ENCODE measurements at places on chromosomes 4 and X.

- H3K4me3 ChIP-seq: no peak overlapping the region
- H3K36me3 ChIP-seq: no peaks in the 10 kb centered on the region
- H3K27me3 ChIP-seq: no peaks in the 10 kb centered on the region
- DNase-seq: peak; percentile 55
- H3K4me1 ChIP-seq: no peaks in the 10 kb centered on the region
Measured at GRCh38 chrX:136608295-136608933, 39.5 kb upstream of the CD40LG start.

DNA sequence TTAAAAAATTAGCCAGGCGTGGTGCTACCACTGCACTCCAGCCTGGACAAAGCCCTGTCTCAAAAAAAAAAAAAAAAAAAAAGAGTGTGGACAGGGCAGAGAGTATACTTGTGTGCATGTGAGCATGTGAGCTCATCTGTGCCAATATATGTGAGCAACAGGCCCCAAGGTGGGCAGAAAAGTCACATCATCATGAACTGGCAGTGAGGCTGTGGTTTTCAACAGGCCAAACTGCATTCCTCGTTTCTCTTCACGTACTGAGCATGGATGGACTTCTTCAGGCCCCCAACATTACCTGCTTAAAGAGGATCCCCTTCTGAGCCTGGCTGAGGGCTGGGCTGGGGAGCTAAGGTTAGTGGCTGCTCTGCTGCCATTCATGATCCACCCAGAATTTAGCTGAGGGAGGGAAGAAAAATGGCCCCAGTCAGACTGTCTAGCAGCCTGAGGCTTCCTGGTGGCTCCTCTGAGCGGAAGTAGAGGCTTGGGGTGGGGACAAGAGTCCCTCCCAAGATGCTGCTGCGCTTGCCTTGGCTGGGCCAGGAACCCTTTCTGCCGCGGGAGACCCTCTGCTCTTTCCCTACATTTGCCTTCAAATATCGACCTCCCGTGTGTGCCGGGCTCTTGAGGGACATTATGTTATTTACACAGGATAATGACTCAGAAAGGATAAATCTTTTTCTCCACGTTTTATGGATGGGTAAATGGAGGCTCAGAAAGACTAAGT lies 55.0 kb downstream of the DIPK2B start:
- no peak for DNase-seq
- H3K4me3 ChIP-seq: no peak overlapping the region
- H3K27me3 ChIP-seq: no peaks in the 10 kb centered on the region
- no peaks in the 10 kb centered on the region for H3K36me3 ChIP-seq

DNA sequence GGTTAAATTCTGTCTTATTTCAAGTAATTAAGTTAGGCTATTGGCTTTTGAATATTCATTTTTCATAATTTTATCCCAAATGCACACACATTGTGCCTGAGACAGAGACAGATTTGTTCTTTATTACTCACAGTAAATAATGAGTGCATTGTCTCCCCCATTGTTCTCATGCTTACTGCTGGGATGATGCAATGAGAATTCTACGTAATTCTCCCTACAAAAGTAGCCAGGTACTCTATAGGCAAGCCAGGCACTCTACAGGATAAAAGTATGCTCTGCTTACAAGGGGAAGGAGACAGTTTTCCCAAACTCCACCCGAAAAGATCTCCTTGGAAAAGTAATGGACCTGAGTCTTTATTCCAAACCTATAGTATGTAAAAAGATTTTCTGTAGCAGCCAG lies 1890.7 kb upstream of the PCDH10 start:
- H3K27ac ChIP-seq: no peak overlapping the region
- no peak for DNase-seq
- no peaks in the 10 kb centered on the region for H3K4me1 ChIP-seq

GRCh38 chr4:155966731-155967395 lies 13.2 kb upstream of the CTSO start:
- H3K4me3 ChIP-seq: no peak overlapping the region
- H3K27me3 ChIP-seq: no peaks in the 10 kb centered on the region
- H3K27ac ChIP-seq: no peak overlapping the region
- H3K4me1 ChIP-seq: no peaks in the 10 kb centered on the region
- DNase-seq: no peak

GRCh38 chrX:56812515-56813105 lies 83.6 kb downstream of the NBDY start:
- peak overlapping the region; percentile 88 for H3K27ac ChIP-seq
- H3K27me3 ChIP-seq: no peaks in the 10 kb centered on the region
- peak overlapping the region; percentile 29 for H3K4me3 ChIP-seq
- peaks cover 5% of the 10 kb centered on the region for H3K36me3 ChIP-seq

- no peak overlapping the region for H3K4me3 ChIP-seq
- H3K4me1 ChIP-seq: no peaks in the 10 kb centered on the region
- H3K36me3 ChIP-seq: no peaks in the 10 kb centered on the region
- H3K27me3 ChIP-seq: no peaks in the 10 kb centered on the region
- DNase-seq: no peak
Measured at GRCh38 chr4:174037049-174037448, 246.4 kb downstream of the FBXO8 start.
